ENCODE measurements at places on chromosomes 16 and 17. TPM values are rescaled to one million over a fixed set of nuclear protein-coding genes. Genes with fewer than 3 reads are reported as not detected.

The SGSH gene
- 29.5 TPM for total RNA-seq

The HSD17B1 gene
- not detected for total RNA-seq

The TEX19 gene
- total RNA-seq: not detected

The NFATC3 gene
- total RNA-seq: 21.0 TPM

The SERPINF2 gene
- 0.15 TPM for total RNA-seq

The TNFRSF13B gene
- not detected for total RNA-seq

The XYLT1 gene
- total RNA-seq: 0.33 TPM

The ELP5 gene
- total RNA-seq: 37.0 TPM

The UBE2G1 gene
- 51.8 TPM for total RNA-seq

The KRTAP4-2 gene
- total RNA-seq: not detected

The ITGAX gene
- total RNA-seq: 0.64 TPM

The HSD17B2 gene
- total RNA-seq: 347 TPM

The KRT33A gene
- not detected for total RNA-seq

The ELMO3 gene
- 0.60 TPM for total RNA-seq

The MYH3 gene
- total RNA-seq: under 0.01 TPM

The EEF2K gene
- total RNA-seq: 22.8 TPM

The SMTNL2 gene
- not detected for total RNA-seq

The ZNF200 gene
- 5.8 TPM for total RNA-seq

The LPCAT2 gene
- 26.6 TPM for total RNA-seq

The IGF2BP1 gene
- total RNA-seq: 0.30 TPM

Data from mammary microvascular endothelial cell (primary cell).